ENCODE measurements at places on chromosomes 2 and 18.

- DNase-seq: no peak
Observed at GRCh38 chr18:24850532-24850931, 390.1 kb downstream of the HRH4 start.

DNA sequence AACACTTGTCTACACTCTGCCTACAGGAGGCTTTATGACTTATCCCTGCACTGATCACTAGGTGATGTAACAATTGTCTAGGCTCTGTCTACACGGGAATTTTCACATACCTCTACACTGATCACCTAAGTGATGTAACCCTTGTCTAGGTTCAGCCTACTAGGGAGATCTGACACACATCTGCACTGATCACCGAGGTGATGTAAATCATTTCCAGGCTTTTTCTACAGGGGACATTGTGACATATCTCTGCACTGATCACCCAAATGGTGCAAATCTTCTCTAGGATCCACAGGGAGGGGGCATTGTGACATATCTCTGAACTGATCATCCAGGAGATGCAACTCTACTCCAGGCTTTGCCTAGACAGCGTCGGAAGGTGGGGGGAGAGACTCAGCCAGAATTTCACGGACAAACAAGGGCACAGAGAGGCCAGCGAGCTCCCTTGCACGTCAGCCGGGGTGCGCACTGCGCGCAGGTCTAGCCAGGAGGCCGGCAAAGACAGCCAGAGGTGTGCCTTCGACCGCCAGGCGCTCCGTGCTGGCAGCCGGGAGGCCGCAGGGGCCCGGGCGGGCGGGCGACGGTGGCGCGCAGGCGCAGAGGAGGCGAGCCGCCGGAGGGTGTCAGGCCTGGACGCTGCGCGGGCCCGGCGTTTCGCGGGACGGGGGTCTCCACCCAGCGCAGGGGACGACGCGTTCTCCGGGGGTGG, 46.9 kb upstream of the USP14 start:
- DNase-seq: no peak

- DNase-seq: no peak
Observed at GRCh38 chr2:16775899-16776231, 110.2 kb upstream of the CYRIA start.

DNA sequence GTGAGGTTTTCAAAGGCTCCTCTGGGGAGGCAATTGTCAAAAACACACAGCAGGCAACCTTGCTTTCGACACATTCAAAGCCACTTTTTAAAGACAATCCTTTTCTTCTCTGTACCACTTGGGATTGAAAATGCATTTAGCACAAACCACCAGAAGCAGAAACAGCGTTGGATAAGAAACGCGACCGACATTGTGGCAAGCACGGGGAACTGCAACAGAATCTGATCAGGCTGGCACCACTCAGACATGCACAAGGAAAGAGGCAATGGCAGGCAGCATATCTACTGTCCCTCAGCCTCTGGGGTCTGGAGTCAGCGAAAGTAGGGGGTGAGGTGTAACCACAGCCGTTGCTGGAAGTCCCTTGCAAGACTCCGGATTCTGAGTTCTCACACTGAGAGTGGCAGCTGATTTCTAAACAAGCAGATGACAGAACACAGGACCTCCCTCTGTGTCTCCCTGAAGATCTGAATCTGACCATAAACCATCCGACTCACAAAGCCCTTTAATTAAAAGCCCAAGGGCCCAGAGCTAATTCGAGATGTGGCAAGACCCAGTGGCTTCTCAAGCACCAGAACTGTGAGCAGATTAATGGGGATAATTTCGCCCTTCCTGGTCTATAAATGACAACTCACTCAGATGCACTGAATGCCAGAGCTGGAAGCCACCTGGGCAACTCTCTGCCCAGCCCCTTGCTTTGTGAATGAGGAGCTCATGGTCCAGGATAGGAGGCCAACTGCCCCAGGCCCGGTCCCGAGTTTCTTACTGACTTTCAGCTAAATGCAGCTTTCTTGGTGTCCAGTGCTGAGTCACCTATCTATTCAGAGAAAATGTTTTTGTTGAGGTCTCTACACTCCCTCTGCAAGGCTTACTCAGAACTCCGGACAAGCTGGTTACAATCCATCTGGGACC, 29.6 kb downstream of the CYRIA start:
- no peak for DNase-seq

- DNase-seq: no peak
Observed at GRCh38 chr2:160207804-160208654, 8.0 kb upstream of the ITGB6 start.

GRCh38 chr18:76373297-76373696, 121.7 kb downstream of the ZNF516 start:
- DNase-seq: no peak

GRCh38 chr2:225037415-225038230, 4.6 kb downstream of the DOCK10 start:
- DNase-seq: no peak

- DNase-seq: peak; percentile 63
Observed at GRCh38 chr2:190023860-190024259, 38.7 kb downstream of the MSTN start.

DNA sequence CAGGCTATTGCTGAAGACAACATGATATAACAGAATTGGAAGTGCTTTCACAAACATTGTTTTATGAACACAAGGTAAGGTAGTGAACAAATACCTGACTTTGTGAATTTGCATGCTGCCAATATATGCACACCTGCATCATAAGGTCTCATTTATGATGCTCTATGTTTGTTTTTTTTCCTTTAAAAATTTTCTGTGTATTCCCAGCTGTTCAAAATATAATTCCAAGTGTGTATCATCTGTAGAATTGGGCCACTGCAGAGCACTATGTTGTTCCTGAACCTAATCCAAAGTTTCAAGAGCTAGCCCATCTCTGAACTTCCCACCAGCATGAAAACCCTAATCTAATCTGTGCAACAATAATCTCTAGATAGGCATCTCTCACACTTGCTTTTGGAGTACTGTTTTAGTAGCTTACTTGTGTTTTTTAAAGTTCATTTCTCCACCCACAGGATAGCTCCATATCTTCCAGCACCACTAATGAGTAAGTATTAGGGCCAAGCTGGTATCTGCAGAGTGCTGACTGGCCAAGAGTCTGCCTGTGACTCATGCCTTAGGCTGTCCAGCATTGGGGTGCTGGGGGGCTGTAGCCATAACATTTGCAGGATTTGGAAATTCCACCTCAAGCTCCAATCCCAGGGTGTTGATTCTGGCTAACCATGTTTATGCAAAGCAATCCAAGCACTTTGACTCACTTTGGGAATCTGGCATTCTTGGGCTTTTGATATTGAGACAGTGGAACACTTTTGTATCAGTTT, 208.2 kb upstream of the REV1 start:
- no peak for DNase-seq

DNA sequence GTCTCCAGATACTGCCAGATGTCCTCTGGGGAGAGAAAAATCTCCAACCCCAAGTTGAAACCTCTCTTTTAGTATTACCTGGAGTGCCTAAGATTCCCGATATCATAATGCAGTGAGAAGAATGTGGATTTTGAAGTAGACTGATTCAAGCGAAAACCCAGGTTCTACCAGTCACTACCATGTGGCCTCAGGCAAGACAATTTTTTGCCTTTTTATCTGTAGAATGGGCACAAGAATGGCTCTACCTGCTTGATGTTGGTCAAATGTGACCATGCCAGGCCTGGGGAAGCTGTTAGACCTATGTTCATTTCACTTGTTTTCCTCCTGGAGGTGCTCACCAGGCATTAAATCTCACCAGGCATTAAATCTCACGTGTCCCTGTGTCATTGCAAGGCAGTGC, 131.3 kb downstream of the DDX1 start:
- no peak for DNase-seq

GRCh38 chr2:240121675-240122074, 14.4 kb downstream of the COPS9 start:
- no peak for DNase-seq

- DNase-seq: no peak
Observed at GRCh38 chr2:66581339-66582103, 146.6 kb downstream of the MEIS1 start.

- no peak for DNase-seq
Observed at GRCh38 chr2:138777996-138778395, 2.2 kb downstream of the NXPH2 start.

GRCh38 chr18:74380916-74381315, 65.3 kb downstream of the C18orf63 start:
- DNase-seq: no peak

DNA sequence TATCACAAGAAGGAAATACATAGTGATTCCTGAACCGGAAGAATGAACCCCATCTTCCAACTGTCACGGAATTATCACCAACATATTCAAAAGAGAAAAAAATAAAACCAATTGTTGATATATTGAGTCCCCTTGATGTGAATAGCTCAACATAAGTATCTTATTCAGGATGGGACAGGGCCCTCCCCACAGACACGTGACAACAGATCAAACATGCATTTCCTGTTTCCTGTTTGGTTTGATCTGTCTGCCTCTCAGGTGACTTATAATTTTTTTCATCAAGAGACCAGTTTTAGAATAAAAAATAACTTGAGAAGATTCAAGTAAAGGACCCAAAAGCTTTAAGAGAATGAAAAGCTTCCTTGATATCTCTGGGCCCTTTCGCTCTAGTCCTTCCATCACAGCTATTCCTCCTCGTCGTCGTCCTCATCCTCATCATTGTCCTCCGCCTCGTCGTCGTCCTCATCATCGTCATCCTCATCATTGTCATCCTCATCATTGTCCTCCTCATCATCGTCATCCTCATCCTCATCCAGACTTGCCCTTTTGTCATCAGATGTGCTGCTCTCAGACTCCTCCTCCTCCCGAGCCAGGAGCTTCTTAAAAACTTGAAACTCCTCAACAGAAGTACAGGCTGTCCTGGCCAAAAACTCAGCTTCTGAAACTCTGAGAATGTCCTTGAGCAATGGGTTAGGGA, 6.3 kb downstream of the MTERF4 start:
- no peak for DNase-seq

DNA sequence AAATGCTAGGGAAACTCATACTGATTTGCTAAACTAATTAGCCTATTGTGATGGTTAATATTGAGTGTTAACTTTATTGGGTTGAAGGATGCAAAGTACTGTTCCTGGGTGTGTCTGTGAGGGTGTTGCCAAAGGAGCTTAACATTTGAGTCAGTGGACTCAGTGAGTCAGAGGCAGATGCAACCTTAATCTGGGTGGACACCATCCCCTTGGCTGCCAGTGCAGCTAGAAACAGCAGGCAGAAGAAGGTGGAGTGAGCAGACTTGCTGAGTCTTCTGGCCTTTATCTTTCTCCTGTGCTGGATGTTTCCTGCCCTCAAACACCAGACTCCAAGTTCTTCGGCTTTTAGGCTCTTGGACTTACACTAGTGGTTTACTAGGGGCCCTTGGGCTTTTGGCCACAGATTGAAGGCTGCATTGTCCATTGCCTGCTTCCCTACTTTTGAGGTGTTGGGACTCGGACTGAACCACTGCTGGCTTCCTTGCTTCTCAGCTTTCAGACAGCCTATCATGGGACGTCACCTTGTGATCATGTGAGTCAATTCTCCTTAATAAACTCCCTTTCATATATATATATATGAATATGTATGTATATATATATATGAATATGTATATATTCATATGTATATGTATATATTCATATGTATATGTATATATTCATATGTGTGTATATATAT, 69.7 kb downstream of the RPRM start:
- DNase-seq: no peak

DNA sequence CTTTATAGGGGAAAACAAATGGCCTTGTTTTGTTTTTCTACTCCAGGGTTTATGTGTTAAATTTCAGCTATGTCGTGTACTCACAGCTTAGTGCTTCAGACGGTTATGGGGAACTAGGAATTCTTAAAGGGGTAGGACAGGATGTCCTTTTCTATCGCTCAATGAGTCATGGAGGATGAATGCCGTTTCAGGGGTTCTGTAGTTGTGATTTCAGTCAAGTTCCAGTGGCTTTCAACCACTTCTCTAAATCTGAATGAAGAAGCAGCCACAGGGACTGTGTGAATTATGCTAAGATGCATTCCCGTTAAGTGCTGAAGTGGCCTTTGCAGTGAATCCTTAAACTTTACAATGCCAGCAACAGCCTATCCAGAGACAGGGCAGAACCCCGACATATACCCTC, 1231.7 kb upstream of the ZEB2 start:
- no peak for DNase-seq

- DNase-seq: no peak
Observed at GRCh38 chr2:20672201-20672951, 5.4 kb downstream of the GDF7 start.

DNA sequence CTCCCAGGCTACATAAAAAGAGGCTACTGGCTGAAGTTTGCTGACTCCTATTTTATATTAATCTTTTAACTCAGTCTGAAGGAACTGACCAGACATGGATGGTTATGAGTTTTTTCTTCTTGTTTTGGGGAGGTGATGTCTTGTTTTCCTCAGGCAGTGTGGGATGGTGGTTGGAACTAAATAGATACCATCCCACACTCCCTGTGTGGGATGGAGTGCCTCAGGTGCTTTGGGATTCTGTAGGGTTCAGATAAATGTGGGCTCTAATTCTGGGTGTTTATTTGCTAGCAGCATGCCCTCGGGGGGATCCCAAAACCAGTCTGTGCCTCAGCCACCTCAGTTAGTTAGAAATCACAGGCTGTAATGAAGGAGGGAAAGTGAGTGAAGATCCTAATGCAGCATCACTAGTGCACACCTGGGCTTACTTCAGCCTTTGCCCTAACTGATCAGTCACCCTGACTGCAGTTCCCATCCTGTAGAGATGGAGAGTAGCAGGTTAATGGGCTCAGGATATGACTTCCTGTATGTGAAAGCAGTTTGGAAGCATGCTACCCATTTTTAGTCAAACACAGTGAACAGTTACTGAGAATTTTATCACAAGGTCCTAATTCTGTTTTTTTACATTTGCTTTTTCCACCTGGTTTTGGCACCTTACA, 132.2 kb downstream of the SPTBN1 start:
- DNase-seq: no peak

- DNase-seq: no peak
Observed at GRCh38 chr2:157771234-157771633, 104.9 kb downstream of the ACVR1 start.

GRCh38 chr2:74142340-74142739, 5.4 kb downstream of the BOLA3 start:
- peak; percentile 15 for DNase-seq

DNA sequence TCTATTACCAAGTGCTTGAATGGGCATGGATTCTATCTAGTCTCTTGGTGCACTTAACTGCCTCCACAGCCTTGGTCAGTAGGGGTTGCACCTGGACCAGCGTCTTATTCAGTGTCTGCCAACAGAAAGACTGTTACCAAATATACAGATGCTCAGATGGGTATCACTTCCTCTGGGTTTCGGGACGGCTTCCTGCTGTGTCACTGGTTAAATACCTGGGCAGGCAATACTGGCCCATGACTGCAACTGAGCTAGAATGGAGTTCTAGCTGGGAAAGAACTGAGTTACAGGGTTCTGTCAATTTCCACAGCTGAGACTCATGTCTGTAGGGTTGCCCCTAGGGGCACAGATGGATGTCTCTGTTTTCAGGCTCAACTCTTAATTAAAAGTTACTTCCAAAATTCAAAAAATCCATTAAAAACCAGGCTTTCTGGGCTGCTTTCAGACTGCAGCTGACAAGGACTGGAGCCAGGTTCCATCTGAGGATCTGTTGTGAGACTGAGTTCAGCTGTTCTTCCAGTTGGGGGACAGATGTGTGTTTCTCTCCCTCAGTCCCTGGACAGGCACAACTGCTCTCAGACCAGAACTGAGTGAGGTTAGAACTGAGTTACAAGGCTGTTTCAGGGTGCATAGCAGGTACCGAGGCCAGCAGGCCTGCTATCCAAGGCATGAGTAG, 789.6 kb upstream of the SLC8A1 start:
- DNase-seq: no peak

GRCh38 chr2:163175294-163175693, 336.7 kb upstream of the KCNH7 start:
- DNase-seq: no peak
